ENCODE measurements at places on chromosomes 7 and 10. TPM values are rescaled to one million over a fixed set of nuclear protein-coding genes. Genes with fewer than 3 reads are reported as not detected.

PLA2G12B gene
- total RNA-seq = not detected

CDK6 gene
- 11.1 TPM for total RNA-seq

SHTN1 gene
- total RNA-seq = 54.1 TPM

KCNH2 gene
- total RNA-seq = 8.0 TPM

MNX1 gene
- not detected for total RNA-seq

AKR1D1 gene
- not detected for total RNA-seq

CCL26 gene
- total RNA-seq = not detected

SEC31B gene
- total RNA-seq = 3.7 TPM

PTF1A gene
- total RNA-seq = not detected

FAM25G gene
- not detected for total RNA-seq

TRPV5 gene
- 0.31 TPM for total RNA-seq

HNRNPH3 gene
- total RNA-seq = 41.2 TPM

PDGFA gene
- total RNA-seq = 32.4 TPM

C7orf57 gene
- 0.78 TPM for total RNA-seq

DPP6 gene
- 36.7 TPM for total RNA-seq

GSDME gene
- total RNA-seq = 38.2 TPM

TBX20 gene
- not detected for total RNA-seq

HNRNPA2B1 gene
- 146 TPM for total RNA-seq

GPRIN2 gene
- total RNA-seq = 19.3 TPM

SPDYE2 gene
- total RNA-seq = not detected

CACNB2 gene
- total RNA-seq = 25.7 TPM

CD36 gene
- total RNA-seq = 34.0 TPM

YWHAG gene
- 387 TPM for total RNA-seq

PRLHR gene
- total RNA-seq = 4.1 TPM

ANKRD22 gene
- 0.16 TPM for total RNA-seq

ZNF804B gene
- 4.2 TPM for total RNA-seq

Data from occipital lobe (tissue), 3 donors.